Natural killer cell (primary cell): ENCODE measurements at places on chromosomes 16 and 17.

GRCh38 chr17:40022961-40023541 is 7.8 kb downstream of the CSF3 start:
- DNase-seq: no peak

- DNase-seq: peak; percentile 88
Measured at GRCh38 chr17:36188891-36189306, 7.7 kb downstream of the CCL3L1 start.

- DNase-seq: no peak
Measured at GRCh38 chr16:86133847-86134375, 234.9 kb downstream of the IRF8 start.

- no peak for DNase-seq
Measured at GRCh38 chr16:83227336-83227735, 580.4 kb upstream of the HSBP1 start.

DNA sequence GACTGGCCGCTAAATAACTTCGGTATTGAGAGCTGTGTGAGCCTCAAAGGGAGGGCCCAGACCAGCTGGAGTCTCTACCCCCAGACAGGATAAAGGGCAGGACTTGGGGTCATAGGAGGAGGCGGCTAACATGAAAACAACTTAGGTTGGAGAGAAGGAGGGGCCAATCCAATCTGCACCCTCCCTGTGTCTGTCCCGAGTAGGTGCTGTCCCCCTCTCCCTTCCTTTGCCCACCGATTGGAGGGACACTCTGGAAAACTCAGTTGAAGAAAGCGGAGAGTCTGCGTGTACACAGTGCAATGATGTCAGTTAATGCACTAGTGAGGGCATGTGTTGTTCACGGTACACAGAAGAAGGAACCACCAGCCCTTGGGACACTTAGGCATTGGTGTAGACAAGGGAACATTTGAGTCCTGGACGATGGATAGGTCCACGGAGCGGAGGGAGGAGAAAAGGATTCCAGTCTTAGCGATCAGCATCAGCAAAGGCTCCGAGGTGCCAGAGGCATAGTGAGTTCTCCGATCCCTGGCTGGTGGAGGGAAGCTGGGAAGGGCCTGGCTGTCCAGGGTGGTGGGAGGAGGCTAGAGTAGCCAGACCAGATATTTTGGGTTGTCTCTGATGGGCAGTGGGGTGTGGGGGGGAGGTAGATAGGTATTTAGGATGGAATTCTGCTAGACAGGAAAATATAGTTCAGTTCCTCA is 761 bp downstream of the NOL3 start:
- no peak for DNase-seq

- DNase-seq: no peak
Measured at GRCh38 chr16:7524419-7524818, 191.8 kb downstream of the RBFOX1 start.

DNA sequence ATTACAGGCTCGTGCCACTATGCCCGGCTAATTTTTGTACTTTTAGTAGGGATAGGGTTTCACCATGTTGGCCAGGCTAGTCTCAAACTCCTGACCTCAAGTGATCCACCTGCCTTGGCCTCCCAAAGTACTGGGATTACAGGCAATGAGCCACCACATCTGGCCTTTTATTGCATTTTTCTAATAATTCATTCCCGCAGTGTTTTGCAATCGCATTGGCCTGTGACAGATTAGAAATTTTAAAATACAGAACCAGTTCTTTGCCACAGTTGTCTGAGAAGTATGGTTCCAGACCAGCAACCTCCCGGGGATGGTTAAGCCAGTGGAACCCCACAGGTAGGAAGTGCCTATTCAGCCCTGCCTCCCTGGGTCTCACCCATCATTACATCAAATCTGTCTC is 3.2 kb upstream of the CRHR1 start:
- DNase-seq: no peak

GRCh38 chr16:28513484-28514181 is 7.0 kb upstream of the IL27 start:
- no peak for DNase-seq

GRCh38 chr17:16425698-16426659 is 10.6 kb downstream of the TRPV2 start:
- no peak for DNase-seq

- no peak for DNase-seq
Measured at GRCh38 chr17:66985338-66986237, 21.1 kb downstream of the CACNG4 start.

- DNase-seq: no peak
Measured at GRCh38 chr16:83953796-83954576, 946 bp downstream of the OSGIN1 start.

- peak; percentile 89 for DNase-seq
Measured at GRCh38 chr17:80265205-80266068, 4.8 kb downstream of the RNF213 start.

- DNase-seq: no peak
Measured at GRCh38 chr16:65749506-65749905, 617.0 kb upstream of the CDH5 start.

DNA sequence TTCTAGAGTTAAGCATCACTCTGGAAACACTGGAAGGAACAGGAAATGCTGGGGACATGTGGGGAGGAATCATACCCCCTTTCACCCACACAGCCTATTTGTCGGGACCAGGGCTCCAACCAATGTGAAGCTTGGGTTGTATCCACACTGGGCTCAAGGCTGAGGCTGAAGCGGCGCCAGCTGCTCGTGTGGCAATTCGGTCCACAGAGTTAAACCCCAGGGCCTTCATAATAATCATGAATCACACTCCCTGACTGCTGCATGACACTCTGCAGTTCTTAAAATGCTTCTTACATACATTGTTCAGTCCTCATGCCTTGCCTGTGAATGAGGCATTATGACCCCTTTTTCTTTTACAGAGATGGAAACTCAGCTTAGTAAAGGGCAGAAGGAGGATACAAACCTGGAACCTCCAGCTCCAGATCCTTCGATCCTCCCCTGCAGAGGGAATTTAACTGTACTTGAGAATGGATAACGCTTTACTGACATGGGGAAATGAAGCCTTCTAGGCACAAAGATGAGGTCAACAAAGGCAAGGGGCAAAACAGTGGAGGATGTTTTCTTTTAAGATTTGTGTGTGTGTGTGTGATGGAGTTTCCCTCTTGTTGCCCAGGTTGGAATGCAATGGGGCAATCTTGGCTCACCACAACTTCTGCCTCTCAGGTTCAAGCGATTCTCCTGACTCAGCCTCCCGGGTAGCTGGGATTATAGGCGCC is 72.7 kb downstream of the SOX9 start:
- DNase-seq: no peak

GRCh38 chr17:27817731-27818130 is 17.4 kb upstream of the NOS2 start:
- DNase-seq: no peak

DNA sequence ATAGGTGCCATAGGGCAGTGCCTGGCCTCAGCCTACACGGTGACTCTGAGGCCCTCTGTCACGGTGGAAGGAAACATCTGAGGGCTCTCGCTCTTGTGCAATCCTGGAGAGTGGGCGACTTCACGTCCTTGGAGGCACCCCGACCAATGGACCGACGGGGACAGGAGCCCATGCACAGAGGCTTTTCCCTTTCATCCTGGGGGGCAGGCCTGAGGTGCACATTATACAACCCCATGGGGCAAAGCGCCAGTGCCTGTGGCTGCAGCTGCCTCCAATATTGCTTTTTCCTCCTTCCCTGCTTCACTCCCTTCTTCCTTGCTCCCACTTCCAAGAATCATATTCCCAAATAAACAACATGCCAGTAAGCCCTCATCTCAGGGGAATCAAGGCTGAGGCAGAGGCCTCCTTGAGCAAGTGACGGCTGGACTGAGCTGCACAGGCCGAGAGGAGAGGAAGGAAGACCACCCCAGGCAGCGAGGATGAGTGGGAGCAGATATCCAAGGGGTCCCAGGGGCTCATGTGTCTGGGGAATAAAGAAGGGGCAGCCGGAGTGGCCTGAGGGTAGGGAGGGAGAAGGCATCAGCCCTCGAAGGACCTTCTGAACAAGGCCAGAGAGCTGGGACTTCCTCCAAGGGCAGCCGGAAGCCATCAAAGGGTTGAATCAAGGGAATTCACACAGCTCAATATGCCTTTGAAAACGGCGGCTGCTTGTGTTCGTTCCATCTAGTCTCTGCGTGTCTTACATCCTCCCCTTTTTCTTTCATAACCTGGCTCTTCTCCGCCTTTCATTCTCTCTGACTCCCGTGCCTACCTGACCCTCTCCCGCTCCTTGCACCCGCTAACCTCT is 42.6 kb upstream of the RPL38 start:
- DNase-seq: no peak

- peak; percentile 87 for DNase-seq
Measured at GRCh38 chr16:81745704-81746558, 33.2 kb upstream of the PLCG2 start.

- no peak for DNase-seq
Measured at GRCh38 chr16:81692021-81692420, 87.1 kb upstream of the PLCG2 start.

GRCh38 chr16:51898872-51899271 is 648.1 kb downstream of the TOX3 start:
- DNase-seq: no peak

GRCh38 chr16:87818533-87819161 is 50.7 kb downstream of the SLC7A5 start:
- no peak for DNase-seq

DNA sequence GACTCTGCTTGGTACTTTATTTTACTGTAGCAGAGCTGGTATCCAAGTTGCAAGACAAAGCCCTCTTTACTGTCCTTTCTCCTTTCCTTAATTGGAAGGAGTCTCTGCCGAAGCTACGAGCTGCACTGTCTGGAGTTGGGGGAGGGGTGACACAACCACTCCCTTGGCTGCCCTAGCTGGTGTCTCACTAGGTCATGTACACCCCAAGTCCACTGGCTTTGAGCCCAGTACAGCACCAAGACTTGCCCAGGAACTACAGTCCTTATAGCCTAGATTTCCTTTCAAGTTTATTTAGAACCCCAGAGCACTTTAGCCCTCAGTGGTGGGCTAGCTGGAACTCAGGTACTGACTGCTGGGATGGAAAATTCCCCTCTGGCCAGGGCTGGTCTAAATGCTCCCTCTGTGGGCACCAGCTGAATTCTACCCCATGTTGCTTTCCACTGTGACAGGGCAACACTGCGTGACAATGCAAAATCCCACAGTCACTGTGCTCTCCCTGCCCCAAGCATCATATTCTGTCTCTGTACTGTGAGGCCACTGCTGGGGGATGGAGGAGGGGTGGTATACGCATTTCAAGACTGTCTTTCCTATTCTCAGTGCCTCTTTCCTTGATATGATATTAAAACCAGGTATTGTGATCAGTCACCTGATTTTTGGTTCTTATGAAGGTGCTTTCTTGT is 18.4 kb downstream of the EFCAB5 start:
- DNase-seq: no peak

- DNase-seq: no peak
Measured at GRCh38 chr17:57396511-57396921, 140.2 kb downstream of the MSI2 start.

GRCh38 chr16:68310774-68311511 is at the start of the genes PRMT7 and SLC7A6OS:
Gene PRMT7, plus strand, starts transcription at chr16:68311019. Its CDS starts 4,961 bp downstream, at chr16:68315980.
Gene SLC7A6OS, minus strand, starts transcription at chr16:68310946. Its CDS starts 20 bp downstream, at chr16:68310926.
- DNase-seq: peak; percentile 88

DNA sequence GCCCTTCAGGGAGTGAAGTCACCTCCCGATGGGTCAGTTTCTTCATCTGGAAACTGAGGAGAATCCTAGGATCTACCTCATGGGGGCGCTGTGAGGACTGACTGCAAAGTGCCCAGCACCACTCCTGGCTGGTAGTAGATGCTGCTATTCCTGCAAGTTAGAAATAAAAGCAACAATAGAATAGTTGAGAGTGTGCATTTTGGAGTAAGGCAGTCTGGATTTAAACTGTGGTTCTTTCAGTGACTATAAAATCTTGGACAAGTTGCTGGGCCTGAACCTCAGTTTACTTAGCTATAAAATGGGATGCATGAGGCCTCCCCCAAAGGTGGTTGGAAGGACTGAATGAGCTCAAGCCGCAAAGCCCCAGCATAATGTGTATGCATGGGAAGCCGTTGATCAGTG is 70.6 kb downstream of the CYB5B start:
- DNase-seq: peak; percentile 51

DNA sequence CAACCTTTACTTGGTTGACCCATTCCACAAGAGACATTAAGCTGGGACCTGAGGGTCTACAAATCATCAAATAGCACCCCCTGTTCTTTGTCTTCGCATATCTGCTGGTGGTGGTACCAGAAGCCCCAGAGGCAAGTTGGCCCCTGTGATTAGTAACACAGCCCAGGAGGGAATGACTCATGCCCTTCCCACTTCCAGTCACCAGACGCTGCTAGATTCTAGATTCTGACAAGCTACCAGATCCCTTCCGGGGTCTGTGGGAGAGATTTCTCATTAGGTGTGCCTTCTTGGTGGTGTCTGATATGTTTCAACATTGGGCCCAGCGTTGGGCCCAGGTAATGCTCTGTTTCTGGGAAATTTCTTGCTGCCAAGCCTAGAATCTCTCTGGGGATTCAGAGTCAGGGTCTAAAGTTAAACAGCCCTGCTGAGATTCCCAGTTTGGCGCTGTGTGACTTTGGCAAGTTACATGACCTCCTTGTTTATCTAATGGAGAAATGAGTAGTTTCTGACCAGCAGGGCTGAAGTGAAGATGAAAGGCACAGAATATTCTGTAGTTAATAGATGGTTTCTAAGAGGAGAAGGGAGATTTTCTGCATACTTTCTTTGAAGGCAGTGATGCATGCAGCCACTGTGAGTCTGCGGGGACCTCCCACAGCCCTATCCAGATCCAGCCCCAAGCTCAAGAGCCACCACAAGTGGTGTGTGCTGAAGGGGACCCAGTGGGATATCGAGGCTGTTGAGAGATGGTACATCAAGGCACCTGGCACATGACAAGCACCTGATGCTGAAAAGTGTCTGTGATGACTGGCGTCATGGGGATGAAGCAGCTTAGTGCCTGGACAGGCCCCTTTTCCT is 3.9 kb downstream of the TRPV2 start:
- peak; percentile 59 for DNase-seq

- no peak for DNase-seq
Measured at GRCh38 chr17:50635982-50636803, 1.5 kb downstream of the ABCC3 start.

DNA sequence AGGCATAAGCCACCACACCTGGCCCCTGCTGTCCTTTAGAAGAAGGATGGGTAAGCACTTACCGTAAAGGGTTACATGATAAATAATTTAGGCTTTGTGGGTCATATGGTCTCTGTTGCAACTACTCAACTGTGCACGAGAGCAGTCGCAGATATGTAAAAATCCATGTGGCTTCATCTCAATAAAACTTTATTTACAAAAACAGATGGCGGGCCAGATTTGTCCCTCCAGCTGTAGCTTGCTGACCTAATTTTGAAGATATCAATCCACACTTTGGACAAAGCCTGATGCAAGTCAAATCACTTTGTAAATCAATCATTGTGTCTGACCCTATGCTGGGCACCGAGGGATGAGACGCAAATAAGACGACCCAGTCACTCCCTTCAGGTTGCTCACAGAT is 12.1 kb downstream of the TEKT5 start:
- DNase-seq: no peak

DNA sequence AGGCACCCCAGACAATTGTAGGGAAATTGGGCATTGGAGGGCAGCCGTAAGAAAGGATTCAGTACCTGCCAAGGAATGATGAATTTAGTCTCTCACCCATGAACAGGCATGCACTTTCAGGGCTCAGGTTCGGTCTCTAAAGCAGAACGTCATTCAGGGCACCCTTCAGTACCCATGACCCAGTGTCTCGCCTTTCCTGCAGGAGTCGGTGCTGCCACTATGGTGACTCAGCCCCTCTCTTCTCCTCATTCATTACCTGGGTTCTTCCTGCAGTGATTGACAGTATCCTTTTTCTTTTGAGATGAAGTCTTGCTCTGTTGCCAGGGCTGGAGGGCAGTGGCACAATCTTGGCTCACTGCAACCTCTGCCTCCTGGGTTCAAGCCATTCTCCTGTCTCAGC is 8.4 kb downstream of the SOST start:
- DNase-seq: no peak

GRCh38 chr17:79055197-79055596 is 19.4 kb upstream of the ENGASE start:
- no peak for DNase-seq

- peak; percentile 56 for DNase-seq
Measured at GRCh38 chr17:35372846-35373533, 431 bp downstream of the SLFN11 start.
